Activated naive CD4-positive, alpha-beta T cell treated with anti-CD3 and anti-CD28 coated beads, Interleukin-2, amount 50 U/mL, for 72 hours (primary cell): ENCODE measurements at places on chromosomes 12 and 14. TPM values are rescaled to one million over a fixed set of nuclear protein-coding genes. Genes with fewer than 3 reads are reported as not detected.

Gene CD163L1
- not detected for total RNA-seq

DNA sequence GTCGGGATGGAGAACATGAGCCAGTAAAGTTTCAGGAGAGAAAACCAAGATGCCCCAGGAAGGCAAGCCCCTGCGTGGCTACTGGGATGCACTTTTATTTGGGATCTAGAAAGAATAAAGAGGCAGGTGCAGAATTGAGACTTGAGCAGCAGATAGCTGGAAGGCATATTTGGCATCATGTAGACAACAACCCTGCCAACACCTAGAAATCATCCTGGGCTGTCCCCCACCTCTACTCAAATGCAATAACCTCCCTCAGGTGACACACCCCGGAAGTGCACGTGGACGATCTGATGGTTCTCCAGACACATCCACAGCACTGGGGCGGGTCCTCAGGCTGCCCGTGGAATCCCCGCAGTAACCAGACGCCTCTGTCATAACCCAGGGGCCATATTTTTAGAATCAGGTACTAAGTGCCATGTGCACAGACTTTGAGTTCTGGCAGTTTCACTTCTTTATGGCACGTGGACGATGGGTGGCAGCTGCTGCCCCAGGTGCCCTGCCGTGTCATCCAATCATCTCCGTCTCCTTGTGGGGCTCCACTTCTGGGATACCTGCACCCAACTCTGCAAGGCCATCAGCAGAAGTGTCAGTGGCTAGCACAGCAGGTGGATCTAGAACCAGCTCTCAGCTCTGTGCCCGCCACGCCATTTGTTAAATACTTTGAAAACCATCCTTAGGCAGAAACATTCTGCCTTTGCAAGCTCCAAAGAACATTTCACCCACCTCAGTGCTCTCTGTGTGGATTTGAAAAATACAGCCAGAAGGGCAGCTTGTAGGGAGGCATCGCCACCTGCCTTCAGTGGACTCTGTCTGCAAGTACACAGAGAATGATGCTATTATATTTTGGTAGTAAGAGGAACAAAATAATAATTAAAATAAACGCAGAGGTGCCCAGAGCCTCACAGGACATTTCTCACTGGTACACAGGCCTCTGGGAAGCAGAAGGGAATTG lies 771.7 kb upstream of the TMEM132C start:
- DNase-seq = no peak

Gene KLHDC1
- 2.0 TPM for total RNA-seq

Gene RIN3
- total RNA-seq = 21.1 TPM

GRCh38 chr12:47881826-47882427 lies 22.9 kb downstream of the VDR start:
- DNase-seq = no peak

GRCh38 chr14:75299059-75299458 lies 20.4 kb downstream of the FOS start:
- DNase-seq = no peak

DNA sequence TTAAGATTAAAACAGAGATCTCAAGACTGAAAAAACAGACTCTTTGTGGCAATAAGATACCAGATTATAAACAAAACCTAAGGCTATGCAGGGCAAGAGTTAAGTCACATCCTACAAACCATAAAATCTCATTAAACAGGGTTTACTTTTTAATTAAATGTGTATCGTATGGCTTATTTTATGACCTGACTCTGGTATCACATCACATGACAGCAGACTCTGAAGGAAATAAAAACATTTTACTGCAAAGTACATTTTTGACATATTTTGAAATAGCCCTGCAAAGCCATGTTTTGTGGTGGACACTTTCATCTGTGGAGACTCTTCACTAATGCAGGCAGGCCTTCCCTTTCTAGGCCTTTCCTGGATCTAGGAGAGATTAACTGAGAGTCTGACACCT lies 327.6 kb upstream of the CLEC14A start:
- no peak for DNase-seq

DNA sequence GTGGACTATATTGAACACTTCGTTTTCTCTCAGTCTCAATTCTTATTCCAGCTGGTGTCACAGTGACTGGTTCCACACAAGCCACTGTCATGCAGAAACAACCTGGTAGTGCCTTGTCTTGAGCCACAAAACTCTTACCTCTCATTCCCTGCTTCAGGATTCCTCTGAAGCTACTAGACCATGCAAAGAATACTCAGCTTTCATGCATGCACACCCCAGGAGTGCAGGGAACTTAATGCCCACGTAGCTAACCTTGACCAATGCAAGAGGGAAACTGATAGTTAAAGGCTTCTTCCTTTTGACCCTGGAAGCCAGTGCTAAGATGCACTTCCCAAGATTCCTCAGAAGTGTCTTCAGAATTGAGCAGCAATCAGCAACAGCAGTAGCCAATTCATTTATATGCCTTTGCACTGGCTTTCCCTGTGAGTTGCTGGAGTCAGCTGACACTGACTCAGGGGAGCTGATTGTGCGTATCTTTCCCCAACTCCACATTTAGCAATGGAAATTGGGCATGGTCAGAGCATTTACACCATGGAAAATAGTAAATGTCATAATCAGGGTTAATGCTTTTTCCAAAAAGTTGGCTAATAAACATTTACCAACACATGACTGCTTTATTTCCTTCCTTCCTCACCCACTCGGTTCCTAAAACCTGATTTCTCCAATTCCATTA lies 113.6 kb upstream of the SLC35F4 start:
- no peak for DNase-seq

- no peak for DNase-seq
Measured at GRCh38 chr12:4567073-4567881, 5.3 kb downstream of the DYRK4 start.

Gene EPYC
- total RNA-seq = not detected

- no peak for DNase-seq
Measured at GRCh38 chr12:82942991-82943401, 256.3 kb downstream of the TMTC2 start.

DNA sequence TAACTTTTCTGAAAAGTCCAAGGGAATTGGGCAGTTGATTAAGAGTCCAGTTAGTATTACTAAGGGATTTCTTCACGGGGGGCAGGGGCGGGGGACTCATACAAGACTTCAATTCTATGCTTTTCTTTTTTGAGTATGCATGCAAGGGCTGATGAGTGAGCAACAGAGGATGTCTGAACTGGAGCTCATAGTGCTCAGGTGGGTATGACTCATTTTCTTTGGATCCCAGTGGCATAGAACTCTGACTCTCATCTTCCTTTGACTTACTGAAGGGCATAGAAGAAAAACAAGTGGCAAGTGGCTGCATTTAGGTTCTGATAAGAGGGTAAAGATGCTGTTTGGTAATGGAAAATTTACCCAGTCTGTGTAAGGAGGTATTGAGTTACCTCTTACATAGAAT lies 749.2 kb downstream of the NOVA1 start:
- no peak for DNase-seq

DNA sequence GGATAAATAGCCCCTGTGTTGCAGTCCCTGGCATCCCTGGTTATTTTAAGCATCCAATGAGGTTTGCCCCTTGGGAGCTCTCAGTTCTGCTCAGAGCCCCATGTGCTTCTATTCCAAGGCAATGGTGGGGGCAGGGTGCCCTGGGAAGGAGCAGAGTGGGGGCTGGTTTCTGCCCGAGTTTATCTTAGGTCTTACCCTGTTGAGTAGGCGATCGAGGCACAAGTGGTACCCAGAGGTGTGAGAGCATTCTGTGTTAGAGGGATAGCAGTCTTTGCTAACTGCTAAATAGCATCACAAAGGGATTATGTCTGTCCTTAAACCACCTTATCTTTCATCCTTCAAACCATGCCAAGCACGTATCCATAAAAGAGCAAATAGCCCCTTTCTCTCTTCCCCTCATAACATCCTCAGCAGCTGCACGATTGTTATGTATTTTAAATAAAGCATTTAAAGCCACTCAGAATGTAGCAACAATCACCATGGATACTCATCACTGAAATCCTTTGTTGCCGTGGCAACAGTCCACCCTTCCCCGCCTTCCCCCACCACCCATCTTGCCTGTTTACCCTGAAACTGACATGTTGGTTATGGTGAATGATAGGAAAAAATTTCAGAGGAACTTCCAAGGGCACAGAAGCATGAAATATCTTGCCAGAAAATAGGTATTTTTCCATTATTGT lies 139.3 kb downstream of the PTPN11 start:
- DNase-seq = no peak

DNA sequence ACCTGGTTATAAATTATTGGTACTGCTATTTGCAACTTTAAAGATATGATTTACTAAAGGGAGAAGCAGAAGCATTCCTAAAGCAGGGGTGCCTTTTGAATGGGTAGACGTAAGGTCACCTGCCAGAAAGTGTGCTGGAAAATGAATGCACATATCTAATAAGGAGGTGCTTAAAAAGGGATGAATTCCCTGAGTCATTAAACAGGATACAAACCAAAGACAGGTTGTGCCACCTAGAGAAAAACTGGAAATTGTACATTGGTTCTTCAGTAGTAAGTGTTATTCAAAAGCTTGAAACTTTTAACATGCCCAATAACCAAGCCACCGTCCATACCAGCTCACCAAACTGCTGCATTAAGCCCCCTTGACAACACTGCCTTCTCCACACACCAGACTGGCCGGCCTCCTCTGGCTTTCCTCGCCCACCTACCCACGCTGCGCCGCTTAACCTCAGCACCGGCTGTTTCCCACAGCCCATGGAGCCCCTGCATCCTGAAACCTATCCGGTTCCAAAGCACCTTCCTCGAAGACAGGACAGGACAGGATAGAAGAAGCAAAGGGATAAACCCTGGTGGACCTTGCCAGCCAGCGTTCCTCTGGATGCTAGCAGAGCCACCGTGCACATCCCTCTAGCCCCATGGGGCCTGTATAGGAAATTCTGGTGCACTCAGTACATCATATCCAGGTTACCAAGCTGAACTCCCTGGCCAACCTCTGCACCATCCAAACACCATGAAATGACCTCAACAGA lies 201.5 kb upstream of the CAND1 start:
- DNase-seq = no peak

- no peak for DNase-seq
Measured at GRCh38 chr12:68899251-68899771, 33.7 kb downstream of the CPM start.

Gene TSHR
- total RNA-seq = not detected

Gene SLC2A14
- total RNA-seq = 4.6 TPM

DNA sequence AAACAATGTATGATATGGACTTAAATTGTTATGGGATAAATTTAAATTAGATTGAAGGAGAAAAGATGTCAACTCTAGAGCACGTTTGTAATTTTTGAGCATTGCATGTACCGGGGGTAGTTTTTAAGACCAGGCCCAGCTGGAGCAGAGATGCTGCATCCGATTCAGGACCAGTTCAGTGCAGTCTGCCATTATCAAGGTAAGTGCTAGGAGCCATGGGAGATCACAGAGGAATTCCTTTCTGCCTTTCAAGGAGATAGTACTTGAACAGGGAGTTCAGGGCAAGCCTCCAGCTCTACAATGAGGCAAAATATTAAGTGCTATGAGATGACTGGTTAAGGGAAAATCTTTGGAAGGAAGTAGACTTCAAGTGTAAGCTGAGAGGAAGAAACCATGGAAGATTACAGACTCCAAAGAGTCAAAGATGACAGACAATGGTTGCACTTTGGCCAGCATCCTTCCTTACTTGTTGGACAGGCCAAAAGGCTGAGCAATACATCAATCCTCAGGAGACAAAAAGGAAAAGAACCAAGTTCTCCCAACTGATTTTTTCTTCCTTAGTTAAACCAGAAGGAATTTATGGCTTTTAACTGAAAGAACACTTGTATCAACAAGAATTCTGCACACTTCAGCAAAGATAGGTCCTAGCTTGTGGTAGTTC lies 113.2 kb upstream of the HIF1A start:
- DNase-seq = no peak

GRCh38 chr14:105153331-105153731 lies 15.2 kb downstream of the JAG2 start:
- DNase-seq = no peak

DNA sequence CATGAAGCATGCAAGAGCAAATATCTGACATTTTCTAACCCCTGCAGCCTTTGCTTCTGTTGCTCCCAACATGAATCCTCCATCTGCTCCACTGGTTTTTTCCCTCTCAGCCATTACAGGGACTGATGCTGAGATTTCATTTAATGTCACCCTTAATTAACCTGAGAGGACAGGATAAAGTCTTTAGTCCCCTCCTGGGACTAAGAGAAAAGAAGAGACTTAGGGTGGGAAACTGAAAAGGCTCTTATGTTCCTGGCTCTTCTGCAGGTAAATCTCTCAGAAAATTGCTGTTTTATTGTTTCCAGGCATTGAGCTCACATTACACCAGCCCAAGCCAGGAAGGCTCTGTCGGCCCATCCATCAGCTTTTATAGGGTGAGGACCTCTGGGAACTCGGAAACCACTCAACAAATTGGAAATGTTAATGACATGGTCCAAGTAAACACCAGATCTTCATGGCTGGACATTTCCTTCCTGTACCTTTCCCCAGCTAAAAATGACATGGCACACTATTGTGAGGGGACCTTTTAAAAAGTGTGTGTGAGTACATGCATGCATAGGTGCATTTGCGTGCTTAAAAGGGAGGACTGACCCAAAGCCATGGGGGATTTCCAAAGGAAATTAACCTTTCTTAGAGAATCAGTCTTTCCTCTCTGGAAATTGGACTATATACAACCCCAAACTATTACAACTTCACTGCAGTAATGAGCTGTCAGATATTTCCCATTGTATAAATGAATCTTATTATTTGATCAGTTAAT lies 408.1 kb upstream of the TMTC1 start:
- no peak for DNase-seq

Gene HOXC5
- not detected for total RNA-seq

DNA sequence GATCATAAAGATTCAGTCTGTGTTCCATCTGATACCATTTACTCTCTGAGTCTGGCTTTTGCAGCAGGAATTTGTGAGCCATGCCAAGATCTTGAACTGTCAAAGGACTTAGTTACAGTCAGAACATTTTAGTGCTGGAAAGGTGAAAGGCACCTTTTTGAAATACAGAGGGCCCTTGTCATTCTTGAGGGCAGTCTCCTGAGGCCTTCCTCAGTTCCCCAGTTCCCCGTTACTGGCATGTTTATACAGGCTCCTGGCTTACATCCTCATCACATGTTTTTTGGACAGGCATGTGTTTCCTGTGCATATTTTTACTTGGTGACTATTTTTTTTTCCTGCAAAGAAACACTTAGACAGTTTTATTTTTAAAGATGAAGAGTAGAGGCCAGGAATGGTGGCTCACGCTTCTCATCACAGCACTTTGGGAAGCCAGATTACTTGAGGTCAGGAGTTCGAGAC lies 21.0 kb downstream of the CFAP54 start:
- DNase-seq = no peak

DNA sequence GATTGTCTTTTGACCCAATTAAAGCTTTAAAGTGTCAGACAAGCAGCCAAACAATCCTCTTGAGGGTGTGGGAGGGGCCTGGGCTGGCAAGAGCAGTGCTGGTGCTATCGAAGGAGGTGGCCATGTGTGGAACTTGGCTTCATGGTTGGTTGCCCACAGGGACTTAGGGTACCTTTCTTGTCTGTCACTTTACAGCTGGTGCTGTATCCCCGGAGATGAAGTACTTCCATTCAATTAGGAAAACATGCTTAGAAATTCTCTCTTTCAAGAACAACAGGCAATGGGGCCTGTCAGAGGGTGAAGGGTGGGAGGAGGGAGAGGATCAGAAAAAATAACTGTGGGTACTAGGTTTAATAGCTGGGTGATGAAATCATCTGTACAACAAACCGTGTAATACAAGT lies 86.5 kb downstream of the DAAM1 start:
- no peak for DNase-seq

Gene KIF26A
- not detected for total RNA-seq
